ENCODE measurements at places on chromosomes 7 and 10.

DNA sequence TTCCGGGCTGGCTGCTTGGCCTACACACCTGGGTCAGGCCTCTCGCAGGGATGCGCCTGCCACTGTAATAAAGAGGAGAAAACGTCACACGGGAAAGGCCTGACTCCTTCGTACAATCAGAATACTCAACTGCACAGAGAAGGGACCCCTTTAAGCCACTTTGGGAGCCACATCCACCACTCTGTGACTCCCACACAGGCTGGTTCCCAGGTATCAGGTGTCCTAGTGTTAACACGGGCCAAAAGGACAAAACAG is 5.8 kb upstream of the ZNF736 start:
- no peak for DNase-seq

DNA sequence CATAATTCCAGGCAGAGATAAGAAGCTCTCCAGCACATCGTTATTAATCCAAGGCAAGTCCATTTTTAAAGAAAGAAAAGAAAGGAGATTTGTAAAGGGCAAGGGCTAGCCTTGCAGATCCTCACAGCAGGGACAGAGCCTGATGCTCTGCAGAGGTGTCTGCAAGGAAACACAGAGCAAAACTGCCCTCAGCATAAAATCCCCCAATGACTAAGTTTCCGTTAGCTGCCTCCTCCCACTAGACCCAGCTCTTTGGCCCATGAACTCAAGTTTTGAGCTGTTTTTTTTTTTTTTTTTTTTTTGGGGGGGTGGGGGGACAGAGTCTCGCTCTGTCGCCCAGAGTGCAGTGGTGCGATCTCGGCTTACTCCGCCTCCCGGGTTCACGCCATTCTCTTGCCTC is 300.7 kb downstream of the MTERF1 start:
- no peak for DNase-seq

GRCh38 chr7:16402091-16402490 is 19.2 kb downstream of the CRPPA start:
- DNase-seq: no peak

- no peak for DNase-seq
These were observed 20.2 kb upstream of the RPA3 start for GRCh38 chr7:7738622-7739021.

GRCh38 chr10:104208730-104209129 is 23.4 kb downstream of the CFAP43 start:
- DNase-seq: no peak

DNA sequence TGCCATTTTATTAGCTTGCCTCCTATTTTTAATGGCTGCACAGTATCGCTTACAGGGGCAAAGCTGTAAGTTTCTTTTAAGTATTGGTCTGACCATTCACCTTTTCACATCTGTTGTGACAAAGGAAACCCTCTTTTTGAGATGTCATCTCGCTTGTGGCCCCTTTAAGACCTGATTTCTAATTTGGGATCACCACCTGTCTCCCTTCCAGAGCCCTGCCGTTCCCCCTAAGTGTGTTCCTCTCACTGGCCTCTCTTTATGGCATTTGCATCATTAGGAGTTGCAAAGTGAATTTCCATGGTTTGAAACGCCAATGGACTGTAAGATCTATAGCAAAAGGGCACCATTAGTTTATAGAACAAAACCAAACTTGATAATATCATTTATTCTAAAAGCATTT is 1.4 kb downstream of the EPDR1 start:
- no peak for DNase-seq

DNA sequence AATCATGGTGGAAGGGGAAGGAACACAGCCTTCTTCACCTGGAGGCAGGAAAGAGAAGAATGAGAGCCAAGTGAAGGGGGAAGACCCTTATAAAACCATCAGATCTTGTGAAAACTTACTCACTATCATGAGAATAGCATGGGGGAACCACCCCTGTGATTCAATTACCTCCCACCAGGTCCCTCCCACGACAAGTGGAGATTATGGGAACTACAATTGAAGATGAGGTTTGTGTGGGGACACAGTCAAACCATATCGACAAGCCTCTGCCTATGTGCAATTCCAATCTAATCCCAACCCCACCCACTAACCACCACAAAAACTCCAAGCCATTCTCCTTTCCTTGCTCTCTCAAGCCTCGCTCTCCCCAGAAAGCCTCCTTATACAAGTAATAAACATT is 69.2 kb downstream of the TAC1 start:
- DNase-seq: no peak

- DNase-seq: peak; percentile 75
These were observed 605 bp downstream of the SUFU start for GRCh38 chr10:102504179-102504975.

GRCh38 chr10:1379601-1380000 is 323.4 kb downstream of the WDR37 start:
- DNase-seq: peak; percentile 32

GRCh38 chr10:110275128-110275729 is 29.5 kb downstream of the SMNDC1 start:
- no peak for DNase-seq

- peak; percentile 48 for DNase-seq
These were observed 568.5 kb downstream of the PTPRN2 start for GRCh38 chr7:158018971-158019645.

- DNase-seq: no peak
These were observed 134.6 kb downstream of the PIP4K2A start for GRCh38 chr10:22579826-22580225.

GRCh38 chr7:15757041-15758000 is 70.8 kb upstream of the MEOX2 start:
- no peak for DNase-seq

GRCh38 chr10:61125560-61126170 is 181.7 kb upstream of the RHOBTB1 start:
- DNase-seq: no peak

DNA sequence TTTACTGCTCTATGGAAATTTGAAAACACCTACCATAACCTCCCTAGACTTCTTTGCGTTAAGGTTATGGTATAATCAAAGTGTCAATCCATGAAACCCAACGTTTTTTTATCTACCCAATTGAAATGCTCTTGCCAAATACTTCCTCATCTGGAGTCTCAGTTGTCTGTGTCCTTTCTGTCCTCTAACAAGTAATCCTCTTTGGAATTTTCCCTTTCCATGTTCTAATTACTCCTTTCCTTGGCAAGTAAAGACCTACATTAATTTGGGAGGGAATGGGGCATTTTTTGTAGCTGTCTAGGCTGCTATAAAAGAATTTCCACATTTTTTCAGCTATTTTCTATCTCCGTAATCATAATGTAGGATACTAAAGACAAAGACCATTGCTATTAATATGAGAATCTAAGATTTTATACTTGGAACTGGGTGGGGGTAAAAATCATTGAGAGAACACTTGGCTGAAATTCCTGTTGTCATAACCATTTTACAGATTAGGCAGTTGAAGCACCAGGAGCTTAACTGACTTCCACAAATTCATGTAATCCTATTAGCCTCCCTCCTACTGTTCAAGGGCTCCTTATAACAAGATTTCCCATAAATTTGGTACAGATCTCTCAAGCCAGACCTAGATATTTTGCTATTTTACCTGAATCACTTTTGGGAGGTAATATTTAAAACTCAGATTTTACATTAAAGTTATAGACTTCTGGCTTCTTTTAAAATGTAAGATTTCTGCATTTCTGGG is 1307.6 kb downstream of the XPNPEP1 start:
- no peak for DNase-seq

DNA sequence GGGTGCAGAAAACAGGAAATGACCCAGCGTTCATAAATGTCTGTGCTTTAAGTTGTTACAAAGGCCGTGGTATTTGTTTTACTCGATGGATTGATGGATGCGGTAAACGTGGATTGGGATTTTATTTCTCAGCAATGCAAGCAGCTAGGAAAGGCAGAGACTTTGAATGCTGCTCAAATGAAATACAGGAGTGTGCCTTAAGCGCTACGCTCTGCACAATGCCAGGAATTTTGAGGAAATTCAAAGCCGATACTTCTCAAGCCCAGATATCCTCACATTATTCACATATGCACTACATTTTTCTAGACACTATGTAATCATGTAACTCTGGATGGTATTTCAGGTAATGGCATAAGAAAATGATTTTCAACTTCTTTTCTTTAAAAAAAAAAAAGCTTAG is 514.3 kb upstream of the ADARB2 start:
- DNase-seq: no peak

- DNase-seq: no peak
These were observed 78.0 kb upstream of the TNS3 start for GRCh38 chr7:47659664-47660462.

Measured in sciatic nerve (tissue), 2 donors.